ENCODE measurements at places on chromosomes 12 and 14. TPM values are rescaled to one million over a fixed set of nuclear protein-coding genes. Genes with fewer than 3 reads are reported as not detected.

The STYK1 gene
- not detected for total RNA-seq

The HSP90B1 gene
- 423 TPM for total RNA-seq

The CIDEB gene
- total RNA-seq, result 0.20 TPM

DNA sequence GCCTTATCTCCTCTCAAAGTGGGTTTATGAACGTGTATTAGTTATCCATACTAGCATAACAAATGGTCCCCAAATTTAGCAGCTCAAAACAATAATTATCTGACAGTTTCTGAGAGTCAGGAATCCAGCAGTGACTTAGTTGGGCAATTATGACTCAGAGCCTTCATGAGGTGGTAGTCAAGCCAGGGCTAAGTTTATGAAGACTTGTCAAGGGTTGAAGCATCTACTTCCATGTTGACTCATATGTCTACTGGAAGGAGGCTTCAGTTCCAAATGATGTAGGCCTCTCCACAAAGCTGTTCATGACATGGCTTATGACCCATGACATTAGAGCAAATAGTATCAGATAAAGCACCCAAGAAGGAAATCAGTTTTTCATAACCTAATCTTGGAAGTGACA, 73.2 kb downstream of the IPO8 start:
- H3K36me3 ChIP-seq, result no peaks in the 10 kb centered on the region
- no peaks in the 10 kb centered on the region for H3K4me1 ChIP-seq
- DNase-seq, result no peak
- no peak overlapping the region for H3K27ac ChIP-seq
- H3K27me3 ChIP-seq, result no peaks in the 10 kb centered on the region

GRCh38 chr14:62308891-62309290, 546.7 kb downstream of the SNAPC1 start:
- H3K4me1 ChIP-seq, result no peaks in the 10 kb centered on the region
- DNase-seq, result no peak
- no peaks in the 10 kb centered on the region for H3K27me3 ChIP-seq
- no peak overlapping the region for H3K27ac ChIP-seq
- H3K4me3 ChIP-seq, result no peak overlapping the region

GRCh38 chr14:90849787-90850444, 33.7 kb upstream of the TTC7B start:
- H3K36me3 ChIP-seq, result no peaks in the 10 kb centered on the region
- no peak overlapping the region for H3K4me3 ChIP-seq
- DNase-seq, result no peak
- H3K27ac ChIP-seq, result peak overlapping the region; percentile 95
- H3K4me1 ChIP-seq, result peaks cover 13% of the 10 kb centered on the region

GRCh38 chr12:120394483-120395367, 25.8 kb upstream of the MSI1 start:
- no peak for DNase-seq
- H3K36me3 ChIP-seq, result no peaks in the 10 kb centered on the region
- H3K4me1 ChIP-seq, result no peaks in the 10 kb centered on the region
- no peak overlapping the region for H3K4me3 ChIP-seq

DNA sequence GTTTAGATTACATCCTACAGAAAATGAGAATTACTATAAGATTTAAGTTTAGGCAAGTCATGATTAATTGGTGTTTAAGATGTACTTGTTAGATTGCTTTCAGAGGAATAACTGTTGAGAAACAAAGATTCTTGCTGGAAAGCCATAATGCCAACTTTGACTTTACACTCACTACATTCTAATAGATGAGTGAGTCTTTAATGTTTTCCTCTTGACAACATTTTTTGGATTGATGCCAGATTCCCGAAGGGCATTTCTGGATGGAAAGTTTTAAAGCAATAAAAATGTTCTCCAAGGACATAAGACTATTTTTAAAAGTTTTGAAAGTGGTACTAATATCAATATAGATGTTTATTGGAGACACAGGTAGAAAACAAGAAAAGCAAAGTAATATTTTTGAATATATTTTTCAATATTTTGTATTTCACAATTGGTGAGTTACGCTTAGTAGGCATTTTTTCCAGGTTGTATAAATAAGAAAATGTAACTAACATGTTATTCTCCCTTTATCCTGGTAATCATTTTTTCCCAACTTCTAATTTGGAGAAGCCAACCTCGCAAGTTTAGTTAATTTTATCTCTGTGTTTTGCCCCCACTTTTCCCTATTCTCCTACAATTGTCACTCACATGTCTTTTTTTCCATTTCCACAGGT, 307.3 kb downstream of the CEP128 start:
- no peaks in the 10 kb centered on the region for H3K27me3 ChIP-seq
- H3K27ac ChIP-seq, result no peak overlapping the region
- no peaks in the 10 kb centered on the region for H3K36me3 ChIP-seq
- no peak for DNase-seq

GRCh38 chr12:116179384-116179783, 98.1 kb downstream of the MED13L start:
- no peaks in the 10 kb centered on the region for H3K27me3 ChIP-seq
- H3K4me1 ChIP-seq, result peaks cover 8% of the 10 kb centered on the region
- no peaks in the 10 kb centered on the region for H3K36me3 ChIP-seq
- no peak for DNase-seq
- H3K27ac ChIP-seq, result no peak overlapping the region

GRCh38 chr14:105856676-105857219, 330.4 kb downstream of the TMEM121 start:
- no peak overlapping the region for H3K4me3 ChIP-seq
- no peak overlapping the region for H3K27ac ChIP-seq
- no peak for DNase-seq
- H3K27me3 ChIP-seq, result peaks cover 32% of the 10 kb centered on the region
- H3K4me1 ChIP-seq, result no peaks in the 10 kb centered on the region
- no peaks in the 10 kb centered on the region for H3K36me3 ChIP-seq

DNA sequence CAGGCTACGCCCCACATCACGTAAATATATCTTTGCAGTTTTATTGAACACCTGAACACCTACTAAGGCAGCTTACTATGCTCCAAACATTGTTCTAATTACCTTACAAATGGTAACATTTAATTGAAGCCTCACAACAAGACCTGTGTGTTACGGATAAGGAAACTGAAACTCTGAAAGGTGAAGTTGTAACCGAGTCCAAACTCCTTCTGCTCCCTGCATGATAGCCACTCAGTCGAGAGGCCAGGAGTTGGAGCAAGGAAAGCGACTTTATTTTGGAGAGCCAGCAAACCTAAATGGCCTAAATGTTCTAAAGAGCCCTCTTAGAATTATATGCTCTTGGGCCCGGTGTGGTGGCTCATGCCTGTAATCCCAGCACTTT, 12.6 kb upstream of the TRPV4 start:
- H3K27me3 ChIP-seq, result no peaks in the 10 kb centered on the region
- no peak overlapping the region for H3K4me3 ChIP-seq
- DNase-seq, result no peak

- H3K27me3 ChIP-seq, result no peaks in the 10 kb centered on the region
- H3K27ac ChIP-seq, result no peak overlapping the region
- no peaks in the 10 kb centered on the region for H3K36me3 ChIP-seq
- H3K4me3 ChIP-seq, result no peak overlapping the region
- H3K4me1 ChIP-seq, result peaks cover 13% of the 10 kb centered on the region
Observed at GRCh38 chr12:55933799-55934742, 3.1 kb downstream of the DGKA start.

DNA sequence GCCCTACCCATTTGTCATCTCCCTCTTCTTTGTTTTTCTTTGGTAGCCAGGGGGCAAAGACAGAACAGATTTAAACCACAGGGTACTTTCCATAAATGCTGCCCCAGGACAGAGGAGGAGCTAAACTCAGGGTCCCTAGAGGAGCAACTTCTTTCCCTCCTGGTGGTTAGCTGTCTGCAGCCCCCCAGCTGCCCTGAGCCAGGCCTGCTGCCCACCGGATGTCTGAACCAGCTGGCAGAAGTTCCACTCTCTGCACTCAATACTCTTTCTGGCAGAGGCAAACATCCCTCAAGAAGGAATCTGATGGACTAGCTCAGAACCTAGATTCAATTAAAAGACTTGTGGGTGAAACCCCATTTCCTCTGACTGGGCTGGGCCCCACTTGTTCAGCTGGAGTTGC, 10.7 kb downstream of the VDR start:
- DNase-seq, result no peak
- peaks cover 12% of the 10 kb centered on the region for H3K4me1 ChIP-seq
- no peak overlapping the region for H3K27ac ChIP-seq
- no peak overlapping the region for H3K4me3 ChIP-seq
- H3K27me3 ChIP-seq, result peaks cover 12% of the 10 kb centered on the region
- H3K36me3 ChIP-seq, result no peaks in the 10 kb centered on the region
